ENCODE measurements at places on chromosomes 5 and 9. TPM values are rescaled to one million over a fixed set of nuclear protein-coding genes. Genes with fewer than 3 reads are reported as not detected.

GLDC gene
- total RNA-seq = 8.9 TPM

GRCh38 chr9:114525513-114525912 lies 20.2 kb upstream of the WHRN start:
- H3K27ac ChIP-seq = no peak overlapping the region
- no peak overlapping the region for H3K4me3 ChIP-seq
- peaks cover 4% of the 10 kb centered on the region for H3K4me1 ChIP-seq
- H3K36me3 ChIP-seq = no peaks in the 10 kb centered on the region

DNA sequence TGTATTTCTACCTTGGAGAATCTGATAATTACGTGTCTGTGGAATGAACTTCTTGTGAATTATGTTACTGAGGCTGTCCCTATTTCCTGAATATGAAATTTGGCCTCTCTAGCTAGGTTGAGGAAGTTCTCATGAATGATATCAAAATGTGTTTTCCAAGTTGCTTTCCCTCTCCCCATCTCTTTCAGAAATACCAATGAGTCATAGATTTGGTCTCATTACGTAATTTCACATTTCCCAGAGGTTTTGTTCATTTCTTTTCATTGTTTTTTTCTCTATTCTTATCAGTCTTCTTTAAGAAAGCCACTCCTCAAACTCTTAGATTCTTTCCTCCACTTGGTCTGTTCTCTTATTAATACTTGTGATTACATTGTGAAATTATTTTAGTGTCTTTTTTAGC lies 923.8 kb upstream of the CDH9 start:
- H3K27ac ChIP-seq = no peak overlapping the region
- no peaks in the 10 kb centered on the region for H3K4me1 ChIP-seq
- peak; percentile 14 for DNase-seq
- no peak overlapping the region for H3K4me3 ChIP-seq
- no peaks in the 10 kb centered on the region for H3K36me3 ChIP-seq

GRCh38 chr9:31808766-31809165 lies 575.7 kb upstream of the ACO1 start:
- H3K36me3 ChIP-seq = no peaks in the 10 kb centered on the region
- H3K27me3 ChIP-seq = no peaks in the 10 kb centered on the region
- H3K4me1 ChIP-seq = no peaks in the 10 kb centered on the region
- no peak overlapping the region for H3K27ac ChIP-seq
- no peak overlapping the region for H3K4me3 ChIP-seq

GKAP1 gene
- total RNA-seq = 1.2 TPM

- no peaks in the 10 kb centered on the region for H3K27me3 ChIP-seq
- no peaks in the 10 kb centered on the region for H3K36me3 ChIP-seq
- no peak for DNase-seq
- no peak overlapping the region for H3K4me3 ChIP-seq
Observed at GRCh38 chr5:81183811-81184748, 49.0 kb upstream of the CKMT2 start.

GRCh38 chr9:137764981-137765380 lies 112.6 kb upstream of the CACNA1B start:
- no peaks in the 10 kb centered on the region for H3K27me3 ChIP-seq
- H3K4me3 ChIP-seq = no peak overlapping the region
- no peaks in the 10 kb centered on the region for H3K4me1 ChIP-seq
- DNase-seq = no peak
- no peak overlapping the region for H3K27ac ChIP-seq

PAEP gene
- total RNA-seq = 0.39 TPM

DNA sequence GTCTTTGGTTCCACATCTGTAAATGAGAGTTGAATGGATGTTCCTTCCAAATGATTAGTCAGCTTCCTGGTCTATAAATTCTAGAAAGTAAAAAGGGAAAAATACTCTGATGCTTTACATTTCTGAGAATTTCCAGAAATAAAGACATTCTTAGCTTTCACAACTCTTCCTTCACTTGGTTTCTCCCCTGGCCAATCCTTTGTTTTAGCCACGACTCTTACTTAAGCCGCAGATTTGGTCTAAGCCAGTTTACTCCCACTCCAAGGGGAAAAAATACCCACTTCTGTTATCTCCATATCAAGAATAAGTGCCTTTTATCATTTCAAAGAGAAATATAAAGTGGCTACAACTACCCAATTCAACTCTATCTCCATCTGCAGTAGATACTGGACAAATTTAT lies 29.7 kb downstream of the PWWP2A start:
- H3K27me3 ChIP-seq = no peaks in the 10 kb centered on the region
